Activated T-cell treated with anti-CD3 and anti-CD28 coated beads for 1 hour (primary cell): ENCODE measurements at places on chromosomes 6 and 20.

DNA sequence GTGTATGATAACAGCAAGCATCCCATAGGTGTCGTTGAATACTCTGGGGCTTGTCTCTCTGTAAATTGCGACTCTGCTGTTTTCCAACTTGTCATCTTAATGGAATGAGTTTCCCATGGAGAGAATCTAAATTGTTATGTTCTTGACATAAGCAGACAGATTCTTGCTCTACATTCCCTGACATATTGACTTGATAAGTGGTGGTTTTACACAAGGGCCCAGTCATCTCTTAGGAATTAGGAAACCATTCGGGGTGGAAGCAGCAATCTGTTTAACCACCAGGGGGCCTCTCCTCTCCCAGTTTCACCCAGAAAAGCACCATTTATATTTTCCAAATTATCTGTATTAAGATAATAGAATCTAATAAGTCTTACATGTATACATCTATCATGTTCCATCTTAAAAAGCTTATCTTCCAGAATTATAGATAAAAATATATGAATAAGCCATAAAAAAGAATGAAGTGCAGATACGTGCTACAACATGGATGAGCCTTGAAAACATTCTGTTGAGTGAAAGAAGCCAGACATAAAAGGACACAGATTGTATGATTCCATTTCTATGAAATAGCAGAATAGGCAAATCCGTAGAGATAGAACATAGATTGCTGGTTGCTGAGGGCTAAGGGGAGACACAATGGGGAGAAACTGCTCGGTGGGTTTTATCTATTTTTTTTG, 23.1 kb upstream of the MROH8 start:
- DNase-seq: no peak

DNA sequence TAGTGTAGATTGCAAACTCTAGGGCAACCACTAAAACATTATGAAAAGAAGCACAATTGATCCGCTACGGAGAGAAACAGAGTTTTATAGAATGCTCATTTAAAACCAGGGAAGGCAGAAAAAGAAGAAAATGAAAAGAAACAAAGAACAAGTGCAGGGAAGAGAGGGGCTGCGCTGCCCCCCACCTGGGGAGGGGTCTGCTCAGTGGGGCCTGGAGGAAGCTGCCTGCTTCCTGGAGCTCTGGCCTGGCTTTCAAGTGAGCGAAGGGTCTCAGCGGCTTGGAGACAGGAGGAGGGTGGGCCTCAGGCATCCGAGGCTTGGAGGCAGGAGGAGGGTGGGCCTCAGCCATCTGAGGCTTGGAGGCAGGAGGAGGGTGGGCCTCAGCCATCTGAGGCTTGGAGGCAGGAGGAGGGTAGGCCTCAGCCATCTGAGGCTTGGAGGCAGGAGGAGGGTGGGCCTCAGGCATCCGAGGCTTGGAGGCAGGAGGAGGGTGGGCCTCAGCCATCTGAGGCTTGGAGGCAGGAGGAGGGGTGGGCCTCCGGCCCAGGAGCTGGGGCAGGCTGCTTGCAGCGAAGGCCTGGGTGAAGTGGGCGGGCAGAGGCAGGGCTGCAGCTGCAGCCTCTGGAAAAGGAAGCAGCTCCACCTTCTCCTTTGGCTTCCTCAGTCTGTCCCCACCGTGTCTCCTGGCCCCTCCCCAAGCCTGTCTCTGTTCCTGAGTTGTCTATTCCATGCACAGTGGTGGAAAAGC, 406.3 kb downstream of the TAF4 start:
- DNase-seq: no peak

DNA sequence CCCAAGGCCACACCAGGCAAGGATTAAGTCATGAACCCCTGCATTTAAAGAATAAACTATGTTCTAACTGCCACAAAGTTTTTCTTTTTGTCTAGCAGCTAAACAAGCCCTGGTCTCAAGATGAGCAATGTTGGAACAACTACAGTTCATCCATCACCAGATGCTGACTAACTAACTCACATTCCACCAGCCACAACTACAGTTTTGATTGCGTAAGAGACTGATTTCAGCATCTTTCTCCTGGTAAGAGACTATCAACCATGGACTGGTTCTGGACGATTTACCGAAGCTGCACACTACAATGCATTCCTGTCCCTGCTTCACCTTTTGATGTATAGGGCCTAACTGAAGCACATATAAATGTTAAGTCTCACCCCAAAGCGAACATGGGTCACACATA, 43.0 kb downstream of the F13A1 start:
- no peak for DNase-seq

- no peak for DNase-seq
These were observed 171.6 kb downstream of the MTHFD1L start for GRCh38 chr6:151036869-151037680.

DNA sequence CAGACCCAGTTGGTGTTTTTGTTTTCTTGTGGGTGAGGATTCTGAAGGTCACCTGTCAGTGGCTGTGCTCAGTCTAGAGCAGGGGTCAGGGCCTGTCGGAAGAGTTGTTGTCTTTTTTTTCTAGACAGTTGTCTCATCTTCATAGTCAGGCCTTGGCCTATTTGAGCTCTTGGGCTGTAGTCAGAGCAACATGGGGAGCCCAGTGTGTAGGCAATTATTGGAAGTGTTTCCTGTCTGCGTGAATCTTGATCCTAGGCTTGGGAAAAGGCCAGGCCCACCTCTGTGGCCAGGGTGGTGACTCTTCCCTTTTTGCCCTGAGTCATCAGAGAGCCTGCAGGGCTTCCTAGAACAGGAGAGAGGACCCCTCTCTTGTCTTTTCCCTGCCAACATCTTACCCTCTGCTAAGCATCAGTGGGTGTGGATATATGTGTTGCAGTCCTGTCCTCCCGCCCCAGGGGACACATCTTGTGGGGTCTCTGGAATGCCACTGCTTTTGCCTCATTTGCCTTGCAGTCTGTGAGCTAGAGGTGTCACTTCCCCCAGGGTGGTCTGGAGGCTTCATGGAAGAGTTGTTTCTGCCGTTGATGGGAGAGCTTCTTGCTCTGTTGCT, 11.4 kb downstream of the TJAP1 start:
- no peak for DNase-seq
